ENCODE measurements at places on chromosomes 1 and 21.
A peak's percentile ranks its signal among the peaks of the same experiment; 100 is the strongest.

- H3K27ac ChIP-seq: peak overlapping the region; percentile 74
- DNase-seq: no peak
- no peak overlapping the region for H3K4me3 ChIP-seq
- peaks cover 61% of the 10 kb centered on the region for H3K4me1 ChIP-seq
- H3K36me3 ChIP-seq: no peaks in the 10 kb centered on the region
Measured at GRCh38 chr21:36567216-36567885, 87.4 kb upstream of the CLDN14 start.

- DNase-seq: no peak
- no peak overlapping the region for H3K27ac ChIP-seq
- no peak overlapping the region for H3K4me3 ChIP-seq
- peaks cover 21% of the 10 kb centered on the region for H3K4me1 ChIP-seq
- no peaks in the 10 kb centered on the region for H3K27me3 ChIP-seq
Measured at GRCh38 chr1:41423511-41424191, 60.8 kb downstream of the EDN2 start.

- H3K27ac ChIP-seq: peak overlapping the region; percentile 94
- H3K4me3 ChIP-seq: peak overlapping the region; percentile 86
Measured at GRCh38 chr1:206686478-206687249, 2.0 kb downstream of the MAPKAPK2 start.

- H3K4me1 ChIP-seq: peaks cover 9% of the 10 kb centered on the region
- no peak overlapping the region for H3K4me3 ChIP-seq
- H3K27ac ChIP-seq: no peak overlapping the region
- DNase-seq: no peak
- H3K27me3 ChIP-seq: no peaks in the 10 kb centered on the region
Measured at GRCh38 chr21:31133243-31133830, 95.1 kb upstream of the KRTAP19-8 start.

- H3K4me3 ChIP-seq: no peak overlapping the region
- peak overlapping the region; percentile 48 for H3K27ac ChIP-seq
- H3K4me1 ChIP-seq: peaks cover 34% of the 10 kb centered on the region
- DNase-seq: no peak
- H3K27me3 ChIP-seq: no peaks in the 10 kb centered on the region
Measured at GRCh38 chr1:216710055-216710454, 13.2 kb downstream of the ESRRG start.

GRCh38 chr1:230496451-230496850 is 70.3 kb upstream of the PGBD5 start:
- DNase-seq: no peak
- H3K36me3 ChIP-seq: no peaks in the 10 kb centered on the region
- H3K4me1 ChIP-seq: peaks cover 22% of the 10 kb centered on the region
- no peak overlapping the region for H3K27ac ChIP-seq
- H3K27me3 ChIP-seq: peaks cover 53% of the 10 kb centered on the region

DNA sequence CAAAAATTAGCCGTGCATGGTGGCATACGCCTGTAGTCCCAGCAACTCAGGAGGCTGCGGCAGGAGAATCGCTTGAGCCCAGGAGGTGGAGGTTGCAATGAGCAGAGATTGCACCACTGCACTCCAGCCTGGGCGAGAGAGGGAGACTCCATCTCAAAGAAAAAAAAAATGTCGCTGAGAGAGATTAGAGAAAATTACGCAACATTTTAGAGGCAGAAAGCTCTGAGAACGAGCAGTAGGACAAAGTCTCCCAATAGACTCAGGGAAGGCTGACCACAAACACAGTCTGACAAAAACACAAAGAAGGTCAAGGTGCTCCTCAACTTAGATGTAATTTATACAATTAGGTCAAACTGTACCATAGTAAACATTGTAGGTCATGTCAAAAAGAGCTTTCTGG is 367.6 kb upstream of the ZRANB2 start:
- no peaks in the 10 kb centered on the region for H3K27me3 ChIP-seq
- no peaks in the 10 kb centered on the region for H3K4me1 ChIP-seq
- H3K27ac ChIP-seq: no peak overlapping the region

Data from mesothelial cell of epicardium (in vitro differentiated cells).